ENCODE measurements at places on chromosomes 1 and 21.

GRCh38 chr1:97281962-97282361 lies 560.4 kb downstream of the PTBP2 start:
- DNase-seq, result no peak

DNA sequence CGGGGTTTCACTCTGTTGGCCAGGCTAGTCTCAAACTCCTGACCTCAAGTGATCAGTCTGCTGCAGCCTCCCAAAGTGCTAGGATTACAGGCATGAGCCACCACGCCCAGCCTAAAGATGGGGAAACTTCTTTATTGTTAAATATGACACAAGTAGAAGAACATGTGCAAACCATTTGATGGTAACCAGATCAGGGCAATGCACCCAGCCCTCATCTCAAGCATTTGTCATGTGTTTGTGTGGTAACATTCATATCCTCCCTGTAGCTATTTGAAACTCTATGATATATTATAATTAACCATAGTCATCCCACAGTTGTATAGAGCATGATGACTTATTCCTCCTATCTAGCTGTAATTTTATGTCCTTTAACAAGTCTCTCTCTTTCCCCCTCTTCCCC lies 119.5 kb upstream of the TMPRSS2 start:
- DNase-seq, result no peak

DNA sequence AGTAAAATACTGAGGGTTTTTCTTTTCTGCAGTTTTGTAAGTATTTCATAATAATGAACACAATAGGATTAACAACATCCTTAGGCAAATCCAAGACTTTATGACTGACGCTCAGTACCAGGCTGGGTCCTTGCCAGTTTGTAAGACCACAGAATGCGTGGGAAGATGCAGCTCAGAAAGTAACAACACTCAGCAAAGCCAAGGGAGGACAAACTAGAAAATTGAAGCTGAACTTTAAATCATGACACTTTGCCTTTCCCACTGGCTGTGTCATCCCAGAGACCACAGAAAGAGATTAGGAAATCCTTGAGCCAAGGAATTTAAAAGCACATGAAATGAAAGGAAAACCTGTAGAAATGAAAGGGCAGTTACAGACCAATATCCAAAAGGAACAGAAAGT lies 426.3 kb upstream of the CHRM3 start:
- no peak for DNase-seq

DNA sequence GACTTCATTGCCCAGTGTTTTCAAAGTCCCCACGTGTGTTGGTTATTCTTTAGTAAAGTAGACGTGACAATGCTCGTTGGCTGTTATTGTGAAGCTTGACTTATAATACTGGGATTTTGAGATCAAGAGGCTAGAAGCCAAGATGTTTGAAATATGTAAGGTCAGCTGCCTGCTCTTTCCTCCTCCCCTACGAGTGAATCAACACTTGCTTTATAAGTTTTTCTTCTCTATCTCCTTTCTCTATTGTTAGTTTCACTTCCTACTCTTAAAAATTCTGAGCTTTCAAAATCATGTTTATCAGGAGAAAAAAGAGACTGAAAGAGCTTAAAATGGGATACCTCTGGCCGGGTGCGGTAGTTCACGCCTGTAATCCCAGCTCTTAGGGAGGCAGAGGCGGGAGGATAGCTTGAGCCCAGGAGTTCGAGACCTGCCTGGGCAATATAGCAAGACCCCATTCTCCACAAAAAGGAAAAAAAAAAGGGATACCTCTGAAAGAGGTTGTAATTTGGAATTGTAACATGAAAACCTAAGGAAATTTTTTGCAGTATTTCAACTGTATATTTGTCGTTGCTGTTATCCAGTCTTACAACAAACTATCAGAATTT lies 72.0 kb downstream of the EPB41 start:
- DNase-seq, result no peak

GRCh38 chr1:48875552-48876329 lies 99.0 kb upstream of the BEND5 start:
- DNase-seq, result no peak

- DNase-seq, result no peak
Observed at GRCh38 chr1:212108187-212108586, 72.6 kb downstream of the DTL start.

GRCh38 chr1:201328576-201328975 lies 45.3 kb downstream of the PKP1 start:
- no peak for DNase-seq

All from activated CD4-positive, CD25-positive, alpha-beta regulatory T cell (primary cell).